ENCODE measurements at places on chromosomes 1 and 21.
A peak's percentile ranks its signal among the peaks of the same experiment; 100 is the strongest.

DNA sequence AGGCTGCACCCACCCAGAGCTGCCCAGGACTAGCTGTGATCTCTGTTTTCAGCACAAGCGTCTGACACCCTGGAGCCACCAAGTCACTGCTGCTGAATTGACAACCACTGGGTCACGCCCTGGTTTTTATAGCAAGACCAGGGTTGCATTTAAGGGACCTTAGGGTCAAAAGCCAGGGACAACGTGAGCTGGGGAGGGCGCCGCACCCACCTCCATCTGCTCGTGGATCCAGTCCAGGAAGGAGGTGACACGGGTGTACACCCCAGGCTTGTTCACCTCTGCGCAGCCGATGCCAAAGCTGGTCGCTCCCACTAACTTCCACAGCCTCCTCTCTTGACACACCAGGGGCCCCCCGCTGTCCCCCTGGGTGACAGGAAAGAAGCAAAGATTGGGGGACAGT is 9.2 kb upstream of the TFF1 start:
- DNase-seq = no peak

GRCh38 chr1:160618763-160619274 is 28.0 kb downstream of the SLAMF1 start:
- no peak for DNase-seq

DNA sequence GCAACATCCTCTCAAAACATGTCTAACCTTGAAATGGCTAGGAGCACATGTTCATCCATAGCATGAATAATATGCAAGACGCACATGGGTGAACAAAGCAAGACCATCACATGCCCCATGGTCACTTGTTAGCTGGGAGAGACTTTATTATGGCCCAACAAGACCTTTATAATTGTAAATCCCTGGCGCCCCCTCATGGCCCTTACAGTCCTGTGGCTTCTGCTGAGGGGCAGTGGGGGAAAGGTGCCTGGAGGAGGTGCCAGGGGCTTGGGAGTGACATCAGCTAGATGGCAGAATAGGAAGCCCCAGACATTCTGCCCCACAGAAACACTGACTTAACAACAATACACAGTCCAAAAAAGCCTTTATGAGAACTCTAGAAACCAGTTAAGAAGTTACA is 51.7 kb downstream of the CSMD2 start:
- DNase-seq = peak; percentile 27

DNA sequence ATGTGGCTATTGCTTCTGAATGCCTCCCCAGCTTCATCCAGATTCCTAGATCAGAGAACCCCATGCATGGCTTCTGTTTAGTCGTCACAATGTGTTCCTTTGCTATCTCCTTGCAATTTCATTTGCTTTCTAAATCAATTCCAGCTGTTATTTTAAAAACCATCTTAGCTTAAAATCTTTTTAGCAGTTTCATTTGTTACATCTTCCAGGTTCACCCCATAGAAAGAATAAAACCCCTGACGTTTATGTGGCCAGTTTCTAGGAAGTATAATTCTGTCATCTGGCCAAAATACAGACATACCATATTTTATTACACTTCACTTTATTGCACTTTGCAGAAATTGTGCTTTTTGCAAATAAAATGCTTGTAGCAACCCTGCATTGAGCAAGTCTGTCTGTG is 278.4 kb downstream of the PTPRC start:
- DNase-seq = no peak

- DNase-seq = no peak
Measured at GRCh38 chr21:45535341-45536081, 6.7 kb downstream of the SLC19A1 start.

DNA sequence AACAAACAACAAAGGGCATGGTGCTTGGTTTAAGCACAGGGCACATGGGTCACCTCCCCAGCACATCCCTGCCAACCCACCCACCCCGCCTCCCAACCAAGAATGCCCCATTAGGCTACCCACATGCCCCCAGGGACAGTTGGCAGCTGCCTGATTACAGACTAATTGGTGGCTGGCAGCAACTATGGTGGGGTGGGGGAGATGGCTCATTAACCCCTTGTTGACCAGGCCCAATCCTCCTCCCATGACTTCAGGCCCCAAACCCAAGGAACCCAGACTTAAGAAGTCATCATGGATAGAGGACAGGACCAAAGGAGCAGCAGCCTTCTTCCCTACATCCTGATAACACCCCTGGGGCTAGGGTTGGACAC is 1.3 kb downstream of the RIMS3 start:
- no peak for DNase-seq

GRCh38 chr1:11434501-11434900 is 44.5 kb upstream of the DISP3 start:
- no peak for DNase-seq

DNA sequence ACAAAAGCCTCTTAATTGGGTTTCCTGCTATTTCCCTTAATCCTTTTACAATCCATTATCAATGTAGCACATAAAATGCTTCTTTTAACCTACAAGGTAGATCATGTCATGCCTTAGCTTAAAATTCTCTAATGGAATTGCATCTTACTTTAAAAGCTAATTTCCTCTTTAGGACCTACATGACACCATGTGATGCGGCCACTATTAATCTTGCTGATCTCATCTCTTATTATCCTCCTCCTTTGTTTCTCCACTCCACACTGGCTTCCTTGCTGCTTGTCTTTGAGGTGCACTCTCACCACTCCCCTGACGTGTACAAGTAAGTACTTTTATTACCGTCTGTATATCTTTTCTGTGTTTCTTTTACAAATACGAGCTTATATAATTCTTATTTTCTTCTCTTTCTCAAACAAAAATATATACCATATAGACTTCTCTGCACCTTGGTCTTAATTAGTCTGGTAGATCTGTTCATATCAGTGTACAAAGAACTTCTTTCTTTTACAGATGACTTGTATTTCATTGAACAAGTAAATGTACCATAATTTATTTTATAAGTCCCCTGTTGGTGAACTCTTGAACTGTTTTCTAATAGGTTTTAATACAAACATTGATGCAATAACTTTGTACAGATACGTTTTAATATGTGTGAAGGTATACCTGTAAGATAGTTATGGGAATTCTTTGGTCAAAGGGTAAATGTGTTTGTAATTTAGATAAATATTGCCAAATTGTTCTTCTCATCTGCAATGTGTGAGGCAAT is 28.2 kb downstream of the GPR88 start:
- DNase-seq = no peak

- DNase-seq = no peak
Measured at GRCh38 chr1:58312971-58313563, 233.5 kb downstream of the OMA1 start.

DNA sequence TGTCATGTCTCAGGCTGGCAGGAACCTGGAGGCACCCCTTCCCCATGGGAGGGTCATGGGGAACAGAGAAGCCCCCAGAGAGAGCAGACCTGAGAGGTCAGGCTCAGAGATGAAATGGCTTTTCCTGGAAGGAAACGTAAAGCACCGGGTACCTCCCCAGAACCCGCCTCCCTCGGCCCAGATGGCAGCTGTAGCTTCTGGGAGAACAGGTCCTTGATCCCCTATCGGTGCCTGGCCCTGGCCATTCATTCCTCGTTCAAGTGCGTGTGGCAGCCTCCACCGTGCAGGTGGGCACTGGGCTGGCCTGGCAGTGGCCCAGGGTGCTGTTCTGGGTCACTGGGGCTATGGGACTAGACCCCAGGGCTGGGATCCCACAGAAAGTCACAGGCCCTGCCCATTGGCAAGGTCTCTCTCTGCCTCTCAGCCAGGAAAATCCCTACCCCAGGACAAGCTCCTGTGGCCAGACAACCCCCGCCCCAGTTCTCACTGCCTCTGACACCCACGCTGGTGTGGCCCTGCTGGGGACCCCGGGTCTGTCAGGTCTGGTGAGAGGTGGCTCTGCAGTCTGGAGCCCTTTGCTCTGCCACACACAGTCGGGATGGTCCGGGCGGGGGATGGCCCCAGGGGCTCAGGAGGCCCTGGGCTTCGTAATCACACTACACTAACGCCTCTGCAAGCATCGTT is 183.2 kb upstream of the VAMP3 start:
- DNase-seq = no peak

DNA sequence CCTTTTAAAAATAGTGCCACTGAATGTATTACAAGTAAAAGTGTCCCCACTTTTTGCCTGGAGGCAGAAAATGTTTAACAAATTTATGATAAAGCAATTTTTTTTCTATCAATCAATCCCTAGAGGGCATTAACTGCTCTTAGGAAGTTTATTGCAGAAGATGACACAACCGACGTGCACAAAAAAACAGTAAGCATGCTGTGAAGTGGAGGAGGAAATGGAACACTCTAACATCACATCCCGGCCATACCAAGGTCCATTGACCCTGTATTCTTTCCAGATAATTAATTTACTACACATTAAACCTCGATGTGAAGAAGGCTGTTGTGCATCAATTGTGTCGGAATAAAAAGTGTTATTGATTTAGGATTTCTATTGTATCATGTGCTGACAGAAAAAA is 264.9 kb upstream of the NR5A2 start:
- no peak for DNase-seq

DNA sequence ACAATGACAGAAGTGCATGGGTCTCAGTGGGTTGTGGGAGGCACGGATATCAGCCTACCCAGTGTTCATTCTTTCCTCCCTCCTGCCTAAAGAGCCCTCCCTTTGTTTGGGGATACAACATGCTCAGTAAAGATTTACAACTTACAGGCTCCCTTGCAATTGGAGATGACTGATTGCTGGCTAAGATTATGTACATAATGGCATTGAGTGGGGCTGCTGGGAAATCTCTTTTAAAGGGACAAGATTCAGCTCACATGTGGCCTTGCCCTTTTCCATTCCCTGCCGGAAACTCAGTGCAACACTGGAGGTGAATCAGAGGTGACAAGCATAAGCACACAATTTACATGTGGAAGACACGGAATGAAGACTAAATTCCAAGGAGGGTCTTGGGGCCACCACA is 83.7 kb upstream of the CHRM3 start:
- DNase-seq = no peak

- DNase-seq = no peak
Measured at GRCh38 chr1:80639777-80640533, 1160.8 kb upstream of the ADGRL2 start.

GRCh38 chr1:54095546-54096226 is 42.3 kb downstream of the TCEANC2 start:
- DNase-seq = no peak

- no peak for DNase-seq
Measured at GRCh38 chr1:23795676-23796465, 4.7 kb downstream of the GALE start.

GRCh38 chr1:167456524-167456923 is 61.8 kb downstream of the CD247 start:
- no peak for DNase-seq

GRCh38 chr1:27887215-27888021 is 15.1 kb downstream of the THEMIS2 start:
- DNase-seq = no peak

- DNase-seq = no peak
Measured at GRCh38 chr1:15618655-15619525, 1.6 kb downstream of the DDI2 start.

DNA sequence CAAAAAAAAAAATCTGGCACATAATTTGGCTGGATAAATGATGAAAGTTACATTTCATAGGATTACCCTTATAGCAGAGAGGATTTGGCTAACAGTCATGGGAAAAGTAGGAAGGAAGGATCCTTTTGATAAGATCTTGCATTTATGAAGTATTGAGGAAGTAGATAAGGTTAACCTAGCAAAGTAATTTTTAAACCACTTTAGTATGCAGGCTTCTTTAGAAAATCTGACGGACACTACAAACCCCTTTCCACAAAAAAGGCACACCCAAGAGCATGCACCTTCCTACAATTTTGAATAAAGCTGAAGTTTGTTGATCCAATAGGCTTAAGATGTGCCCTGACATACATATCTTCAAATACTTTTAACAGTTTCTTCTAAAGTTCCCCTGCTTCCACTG is 275.2 kb downstream of the GRIK1 start:
- no peak for DNase-seq

GRCh38 chr1:219555806-219556205 is 57.1 kb downstream of the ZC3H11B start:
- no peak for DNase-seq

- DNase-seq = no peak
Measured at GRCh38 chr21:45405819-45406762, 1.1 kb downstream of the COL18A1 start.

GRCh38 chr1:152743371-152744145 is 14.3 kb upstream of the KPRP start:
- no peak for DNase-seq
